RPMI7951 (cell line): ENCODE measurements at places on chromosomes 5 and 9. TPM values are rescaled to one million over a fixed set of nuclear protein-coding genes. Genes with fewer than 3 reads are reported as not detected.
A peak's percentile ranks its signal among the peaks of the same experiment; 100 is the strongest.

Gene INSL4
- not detected in 2 replicates for total RNA-seq

DNA sequence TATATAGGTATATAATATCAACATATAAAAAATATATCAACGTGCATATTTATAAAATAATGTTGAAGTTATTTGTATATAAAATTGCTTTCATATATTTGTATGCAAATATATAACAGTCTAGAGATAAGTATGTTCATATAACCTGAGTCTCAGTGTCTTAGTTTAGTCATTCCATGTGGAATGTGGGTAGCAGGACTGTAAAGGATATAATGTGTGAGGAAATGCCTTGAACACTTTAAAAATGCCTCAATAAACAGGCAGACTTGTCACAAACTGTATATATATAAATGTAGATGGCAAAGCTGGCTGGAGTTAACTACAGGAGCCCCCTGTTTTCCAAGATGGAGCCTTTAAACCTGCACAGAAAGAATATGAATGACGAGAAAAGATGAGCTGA lies 48.4 kb downstream of the CCDC125 start:
- DNase-seq = no peak

- DNase-seq = peak; percentile 43
These were observed 176.6 kb upstream of the TBCA start for GRCh38 chr5:77952636-77953212.

GRCh38 chr9:123361086-123361730 lies 5.2 kb downstream of the CRB2 start:
- no peak for DNase-seq

- DNase-seq = peak; percentile 74
These were observed 81.4 kb upstream of the RANBP6 start for GRCh38 chr9:6096821-6097220.

DNA sequence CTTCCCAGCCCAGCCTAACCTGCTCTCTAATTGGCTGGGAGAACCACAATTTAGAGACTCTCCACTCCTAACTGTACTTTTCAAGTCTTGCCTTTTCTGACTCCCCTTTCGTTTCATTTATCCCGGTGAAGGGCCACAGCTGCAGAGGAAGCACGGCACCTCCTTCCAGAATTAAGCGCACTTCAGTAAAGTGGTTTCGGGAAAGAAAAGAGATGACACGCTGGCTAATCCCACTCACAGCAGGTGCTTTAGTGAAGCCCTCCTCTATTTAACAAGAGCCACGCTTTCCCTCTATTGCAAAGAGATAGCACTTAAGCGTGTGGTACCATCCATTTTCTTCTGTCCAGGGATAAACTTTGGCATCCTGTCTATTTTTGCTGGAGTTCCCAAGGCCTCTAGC lies 4.8 kb downstream of the DNAH5 start:
- no peak for DNase-seq
